ENCODE measurements at places on chromosomes 4 and X.

GRCh38 chr4:40502934-40503333 is 126.7 kb downstream of the RBM47 start:
- DNase-seq = no peak

DNA sequence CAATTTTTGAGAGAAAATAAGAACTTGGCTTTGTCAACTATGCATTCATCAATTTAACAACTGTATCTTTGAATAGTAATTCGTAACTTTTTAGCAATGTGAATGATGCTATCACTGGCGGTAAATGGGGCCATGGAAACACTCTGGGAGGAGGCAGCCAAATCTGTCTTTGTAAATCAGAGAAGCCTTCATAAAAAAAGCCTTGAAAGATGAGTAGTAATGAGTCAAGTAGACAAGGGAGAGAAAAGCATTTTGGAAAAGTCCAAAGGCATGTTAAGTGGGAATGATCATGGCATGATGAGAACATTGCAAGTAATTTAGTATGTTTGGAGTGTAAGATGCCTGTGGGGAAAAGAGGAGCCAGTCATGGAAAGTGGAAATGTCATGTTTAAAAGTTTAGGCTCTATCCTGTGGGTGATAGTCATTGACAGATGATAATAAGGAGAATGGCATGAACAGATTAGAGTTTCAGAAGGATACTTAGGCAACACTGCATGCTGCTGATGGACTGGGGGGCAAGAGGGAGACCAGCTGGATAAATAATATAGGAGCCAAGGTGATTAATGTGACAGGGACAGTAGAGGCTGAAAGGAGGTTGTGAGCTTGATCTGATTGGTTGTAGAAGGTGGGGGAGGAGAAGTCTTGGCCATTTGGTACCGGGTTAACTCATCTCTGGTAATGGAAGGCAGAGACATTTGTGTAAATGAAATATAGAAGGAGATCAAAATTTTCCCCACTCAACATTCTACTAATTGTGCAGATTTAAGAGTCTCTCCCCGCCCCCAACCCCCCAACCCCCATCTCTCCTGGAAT is 16.3 kb downstream of the SPRY1 start:
- no peak for DNase-seq

DNA sequence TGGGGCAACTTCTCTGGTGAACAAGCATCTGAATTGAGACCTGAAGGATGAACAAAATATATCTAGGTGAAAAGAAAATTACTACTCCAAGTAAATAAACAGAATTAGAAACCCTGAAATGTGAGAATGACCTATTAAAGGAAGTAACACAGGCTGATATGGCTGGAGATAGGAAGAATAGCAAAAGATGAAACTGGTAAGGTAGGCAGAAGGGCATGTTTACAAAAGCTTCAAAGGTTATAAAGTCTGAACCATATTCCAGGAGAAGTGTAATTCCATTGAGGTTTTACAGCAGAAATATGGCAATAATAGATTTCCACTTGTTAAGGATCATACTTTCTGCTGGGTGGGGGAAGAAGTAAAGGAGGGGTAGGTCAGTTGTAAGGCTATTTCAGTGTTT is 452.0 kb downstream of the GBA3 start:
- DNase-seq = no peak

GRCh38 chr4:87545052-87545451 is 15.9 kb upstream of the SPARCL1 start:
- no peak for DNase-seq

GRCh38 chrX:73834219-73834618 is 271.2 kb downstream of the CHIC1 start:
- no peak for DNase-seq

- no peak for DNase-seq
Observed at GRCh38 chr4:100168521-100168920, 21.7 kb downstream of the DDIT4L start.

DNA sequence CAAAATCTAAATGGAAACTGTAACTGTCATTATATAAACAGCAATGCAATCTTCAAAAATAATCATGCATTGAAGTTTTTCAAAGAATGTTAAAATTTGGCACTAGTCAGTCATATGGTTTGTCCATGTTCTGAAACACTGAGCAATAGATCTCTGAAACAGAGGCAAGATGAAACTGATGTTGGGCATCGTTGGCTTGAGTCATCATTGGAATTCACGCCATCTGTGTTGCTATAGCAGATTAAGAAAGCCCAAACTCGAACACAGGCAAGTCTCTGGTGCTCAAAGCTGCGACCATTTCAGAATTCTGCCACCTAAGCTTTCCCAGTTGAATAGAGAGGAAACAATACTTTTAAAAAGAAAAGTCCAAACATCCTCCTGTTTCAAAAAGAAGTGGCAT is 114.1 kb upstream of the PPARGC1A start:
- DNase-seq = no peak

DNA sequence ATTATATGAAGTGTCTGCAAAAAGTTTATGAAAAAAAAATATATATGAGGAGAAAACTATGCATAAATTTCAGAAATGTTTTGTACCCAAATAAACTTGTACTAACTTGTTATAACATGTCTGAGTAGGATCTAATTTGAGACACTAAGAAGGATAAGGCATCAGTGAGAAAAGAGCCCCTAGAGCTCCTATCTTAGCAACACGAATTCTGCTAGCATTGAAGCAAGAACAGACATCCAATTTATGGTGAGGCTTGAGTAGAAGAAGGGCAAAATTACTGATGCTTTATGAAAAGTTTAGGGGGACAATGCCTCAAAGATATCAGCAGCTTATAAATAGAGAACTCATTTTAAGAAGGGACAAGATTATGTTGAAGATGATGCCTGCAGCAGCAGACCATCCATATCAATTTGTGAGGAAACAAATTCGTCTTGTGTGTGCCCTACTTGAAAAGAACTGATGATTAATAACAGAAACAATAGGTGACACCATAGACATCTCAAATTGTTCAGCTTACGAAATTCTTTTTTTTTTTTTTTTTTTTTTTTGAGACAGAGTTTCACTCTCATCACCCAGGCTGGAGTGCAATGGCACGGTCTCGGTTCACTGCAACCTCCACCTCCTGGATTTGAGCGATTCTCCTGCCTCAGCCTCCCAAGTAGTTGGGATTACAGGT is 35.7 kb upstream of the ADAM29 start:
- DNase-seq = no peak

DNA sequence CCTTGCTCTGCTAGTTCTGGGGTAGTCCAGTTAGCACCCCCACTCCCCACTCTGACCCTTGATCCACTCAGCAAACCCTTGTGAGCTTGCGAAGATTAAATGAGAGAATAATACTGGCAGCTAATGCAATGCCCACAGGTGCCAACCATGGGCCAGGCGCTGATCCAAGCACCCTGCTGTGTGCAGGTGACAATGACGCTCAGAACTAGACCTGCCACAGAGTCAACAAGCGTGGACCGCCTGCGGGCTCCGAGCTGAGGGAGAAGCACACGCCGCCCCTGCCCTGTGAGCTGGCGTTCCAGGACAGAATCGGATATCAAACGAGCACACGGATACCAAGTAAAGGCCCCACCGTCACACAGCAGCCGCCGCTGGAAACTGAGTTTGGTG is 129.2 kb downstream of the FAM53A start:
- no peak for DNase-seq

DNA sequence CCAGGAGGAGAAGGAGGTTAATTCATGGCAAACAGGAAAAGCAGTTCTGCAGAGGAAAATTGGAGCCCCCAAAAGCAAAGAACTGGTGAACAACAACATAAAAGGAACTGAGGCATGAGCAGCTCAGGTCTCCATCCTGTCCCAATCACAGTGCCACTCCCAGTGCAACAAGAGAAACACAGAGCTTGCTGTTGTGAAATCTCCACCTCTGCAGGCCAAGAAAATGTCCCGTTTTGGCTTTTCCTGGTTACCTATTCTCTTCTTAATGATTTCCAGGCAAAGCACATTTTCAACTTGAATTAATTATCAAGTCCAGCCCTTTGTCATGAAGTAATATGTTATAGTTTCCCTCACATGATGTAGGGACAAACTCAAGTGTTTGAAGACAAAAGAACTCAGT is 778 bp downstream of the C1QTNF7 start:
- peak; percentile 61 for DNase-seq

GRCh38 chr4:182015014-182015413 is 228.2 kb upstream of the TENM3 start:
- DNase-seq = no peak

DNA sequence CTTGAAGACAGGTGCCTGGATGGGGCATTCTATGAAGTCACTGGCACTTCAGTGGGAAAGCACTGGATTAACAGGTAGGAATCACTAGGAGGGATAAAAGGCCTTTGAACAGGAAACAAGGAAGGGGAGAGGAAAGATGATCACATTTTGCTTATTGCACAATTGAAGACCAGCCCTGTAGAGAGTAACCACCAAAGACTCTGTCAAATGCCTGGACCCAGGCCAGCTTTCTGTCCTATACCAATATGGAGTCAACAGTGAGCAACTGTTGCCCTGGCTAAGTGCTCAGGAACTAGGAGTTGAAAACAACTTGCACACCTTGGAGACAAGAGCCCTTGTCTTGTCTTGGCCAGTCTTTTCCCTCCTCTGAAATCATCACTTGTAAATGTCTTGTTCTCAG is 14.1 kb upstream of the RTL3 start:
- peak; percentile 19 for DNase-seq

- no peak for DNase-seq
Observed at GRCh38 chr4:54840430-54840829, 182.7 kb downstream of the KIT start.

- no peak for DNase-seq
Observed at GRCh38 chr4:43332052-43332425, 439.5 kb downstream of the GRXCR1 start.

- DNase-seq = no peak
Observed at GRCh38 chr4:183996868-183997267, 91.8 kb downstream of the STOX2 start.

DNA sequence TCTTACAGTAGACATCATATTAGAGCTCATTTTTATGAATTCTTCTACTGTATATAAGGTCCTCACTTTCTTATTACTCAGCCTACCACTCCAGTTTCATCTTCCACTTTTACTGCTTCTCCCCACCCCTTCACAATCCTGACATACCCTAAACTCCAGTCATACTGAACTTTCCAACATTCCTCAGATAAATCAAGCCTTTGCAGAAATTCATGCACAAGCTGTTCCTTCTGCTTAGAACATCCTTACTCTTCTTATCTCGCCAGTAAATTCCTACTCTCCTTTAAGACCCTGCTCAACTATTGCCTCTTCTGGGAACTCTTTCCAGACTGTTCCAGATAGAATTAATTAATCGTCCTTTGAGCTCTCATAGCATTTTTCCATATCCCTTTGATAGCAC is 24.8 kb downstream of the RTL9 start:
- DNase-seq = no peak

- peak; percentile 22 for DNase-seq
Observed at GRCh38 chrX:23483396-23483795, 148.7 kb downstream of the PTCHD1 start.

DNA sequence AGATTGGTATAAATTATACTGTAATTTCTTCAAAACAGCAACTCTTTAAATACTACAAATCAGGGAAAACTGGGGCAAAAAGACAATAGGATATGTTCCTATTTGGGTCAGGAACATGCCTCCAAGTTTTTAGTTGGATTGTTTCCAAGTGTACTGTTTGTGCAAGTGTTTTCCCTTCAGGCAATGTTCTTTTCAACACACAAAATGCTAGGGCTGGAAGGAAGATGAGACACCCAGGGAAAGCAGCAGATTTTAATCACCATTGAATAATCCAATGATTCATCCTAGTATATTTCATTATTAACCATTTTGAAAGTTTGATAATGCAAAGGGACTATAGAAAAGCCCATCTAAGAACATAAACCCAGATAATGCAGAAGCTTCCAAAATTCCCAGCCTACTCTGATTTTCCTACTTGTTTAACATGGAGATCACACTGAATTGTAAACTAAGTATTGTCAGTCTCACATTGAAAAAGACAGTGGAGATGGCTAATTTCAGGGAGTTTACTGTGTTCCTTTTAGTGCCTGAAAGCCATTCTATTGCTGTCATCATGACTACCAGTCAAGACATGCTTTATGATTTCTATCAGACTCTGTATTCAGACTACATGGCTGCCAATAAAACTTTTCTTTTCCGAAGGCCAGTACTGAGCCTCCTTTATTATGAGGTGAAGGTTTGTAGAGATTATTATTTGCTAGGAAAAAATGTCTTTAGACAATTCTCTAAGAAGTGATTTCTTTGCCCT is 38.6 kb downstream of the COL4A6 start:
- peak; percentile 8 for DNase-seq
